Mesenchymal stem cell (in vitro differentiated cells and primary cell): ENCODE measurements at places on chromosomes 1 and 21.
A peak's percentile ranks its signal among the peaks of the same experiment; 100 is the strongest.

GRCh38 chr1:31153423-31153822 lies 86.3 kb downstream of the NKAIN1 start:
- DNase-seq = no peak

DNA sequence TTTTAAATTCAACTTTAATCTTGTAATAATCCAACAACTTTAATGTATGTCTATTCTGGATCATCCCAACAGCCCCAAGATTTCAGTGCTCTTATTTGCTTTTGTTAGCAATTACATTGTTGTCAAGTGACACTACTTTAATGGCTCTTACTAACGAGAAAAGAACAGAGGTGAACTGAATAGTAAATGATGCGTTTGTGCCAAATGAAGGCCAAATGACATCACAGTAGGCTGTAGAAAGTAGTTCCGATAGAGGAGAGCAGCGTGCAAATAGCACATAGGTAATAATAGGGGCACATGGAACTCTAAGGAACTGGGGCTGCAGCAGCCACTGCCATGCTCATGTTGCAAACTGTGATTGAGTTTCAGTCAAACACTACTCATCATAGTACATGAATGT lies 301.9 kb downstream of the LMX1A start:
- no peak for DNase-seq

DNA sequence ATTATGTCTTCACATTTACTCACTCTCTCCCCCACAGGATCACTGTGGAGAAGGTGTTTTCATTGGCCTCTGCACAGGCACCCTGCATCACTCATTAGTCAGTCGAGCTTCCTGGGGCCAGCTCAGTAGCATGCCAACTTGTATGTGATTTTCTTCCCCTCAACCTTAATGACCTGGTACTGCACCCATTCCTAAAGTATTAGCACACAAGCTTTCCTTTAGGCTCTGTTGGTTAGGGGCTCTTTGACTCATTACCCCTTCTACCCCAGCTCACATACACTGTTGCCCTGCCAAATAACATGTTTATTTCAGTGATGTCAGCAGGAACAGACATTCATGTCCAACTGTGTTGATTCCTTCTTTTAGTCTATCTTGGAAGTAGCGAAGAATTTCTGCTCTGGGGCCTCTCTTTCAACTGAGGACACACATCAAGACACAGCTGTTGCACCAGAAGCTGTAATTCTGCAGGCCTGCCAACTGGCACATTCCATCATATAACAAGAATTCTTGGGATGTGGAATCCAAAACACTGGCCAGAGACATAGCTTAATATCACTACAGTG lies 603.5 kb upstream of the ADAMTS5 start:
- peak; percentile 61 for DNase-seq

DNA sequence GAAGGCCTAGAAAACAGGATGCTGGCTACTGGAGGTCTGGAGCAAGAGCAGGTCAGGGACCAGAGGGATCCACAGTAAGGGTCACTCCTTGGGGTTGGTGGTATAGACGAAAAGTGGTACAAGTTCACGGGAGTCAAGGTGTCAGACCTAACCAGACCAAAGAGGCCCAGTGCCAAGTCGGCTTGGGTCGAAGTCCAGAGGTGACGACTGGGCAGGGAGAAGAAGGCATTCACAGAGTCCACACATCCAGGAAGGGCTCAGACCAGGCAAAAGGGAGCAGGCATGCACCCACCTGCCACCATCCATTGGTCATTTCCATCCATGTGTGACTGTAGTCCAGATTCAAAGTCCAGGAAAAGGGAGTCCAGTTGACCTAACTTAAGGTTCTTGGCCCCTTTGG lies 27.1 kb upstream of the SYT6 start:
- DNase-seq = no peak

DNA sequence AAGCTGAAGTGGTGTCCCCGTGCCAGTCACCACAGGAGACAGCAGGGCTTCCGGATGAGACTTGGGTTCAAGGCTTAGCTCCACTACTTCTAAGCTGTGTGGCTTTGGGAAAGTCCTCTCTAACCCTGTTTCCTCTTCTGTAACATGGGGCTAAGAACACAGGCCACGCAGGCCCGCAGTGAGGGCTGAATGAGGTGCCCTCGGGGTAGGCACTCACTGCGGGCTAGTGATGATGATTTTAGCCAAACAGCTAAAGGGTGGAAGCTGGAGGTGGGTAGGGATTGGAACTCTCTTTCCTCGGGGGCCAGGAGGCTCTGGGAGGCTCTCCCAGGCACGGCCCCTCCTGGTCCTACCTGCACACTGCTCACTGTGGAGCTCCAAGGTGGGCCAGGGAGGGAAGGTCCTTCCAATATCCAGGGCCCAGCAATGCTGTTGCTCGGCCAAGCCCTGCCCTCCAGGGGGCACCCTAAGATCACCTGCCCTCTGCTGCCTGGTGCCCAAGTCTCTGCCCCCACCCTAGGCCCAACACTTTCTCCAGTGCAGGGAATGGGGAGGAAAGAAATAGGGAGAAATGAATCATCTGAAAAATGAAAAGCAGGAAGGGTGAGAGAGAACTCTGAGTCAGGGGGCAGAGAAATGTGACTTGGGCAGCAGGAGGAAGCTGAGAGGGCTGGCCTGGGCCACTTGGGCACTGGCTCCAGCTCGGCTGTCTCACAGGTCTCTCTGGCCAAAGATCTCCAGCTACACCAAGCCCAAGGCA lies 19.2 kb upstream of the EVA1B start:
- peak; percentile 67 for DNase-seq

DNA sequence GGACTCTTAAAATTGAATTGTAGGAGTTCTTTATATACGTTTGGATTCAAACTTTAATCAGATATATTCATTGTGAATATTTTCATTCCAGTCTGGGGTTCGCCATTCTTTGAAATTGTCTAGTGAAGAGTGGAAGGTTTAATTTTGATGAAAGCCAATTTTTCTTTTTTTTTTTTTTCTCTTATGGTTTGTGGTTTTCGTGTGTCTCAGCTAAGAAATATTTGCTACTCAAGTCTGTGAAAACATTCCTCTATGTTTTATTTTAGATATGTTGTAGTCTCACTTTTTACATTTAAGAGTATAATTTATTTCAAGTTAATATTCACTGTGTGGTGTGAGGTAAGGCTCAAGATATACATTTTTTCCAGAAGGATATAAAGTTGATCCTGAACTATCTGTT lies 220.5 kb downstream of the KCNT2 start:
- DNase-seq = no peak
